ENCODE measurements at places on chromosomes 16 and 17.

DNA sequence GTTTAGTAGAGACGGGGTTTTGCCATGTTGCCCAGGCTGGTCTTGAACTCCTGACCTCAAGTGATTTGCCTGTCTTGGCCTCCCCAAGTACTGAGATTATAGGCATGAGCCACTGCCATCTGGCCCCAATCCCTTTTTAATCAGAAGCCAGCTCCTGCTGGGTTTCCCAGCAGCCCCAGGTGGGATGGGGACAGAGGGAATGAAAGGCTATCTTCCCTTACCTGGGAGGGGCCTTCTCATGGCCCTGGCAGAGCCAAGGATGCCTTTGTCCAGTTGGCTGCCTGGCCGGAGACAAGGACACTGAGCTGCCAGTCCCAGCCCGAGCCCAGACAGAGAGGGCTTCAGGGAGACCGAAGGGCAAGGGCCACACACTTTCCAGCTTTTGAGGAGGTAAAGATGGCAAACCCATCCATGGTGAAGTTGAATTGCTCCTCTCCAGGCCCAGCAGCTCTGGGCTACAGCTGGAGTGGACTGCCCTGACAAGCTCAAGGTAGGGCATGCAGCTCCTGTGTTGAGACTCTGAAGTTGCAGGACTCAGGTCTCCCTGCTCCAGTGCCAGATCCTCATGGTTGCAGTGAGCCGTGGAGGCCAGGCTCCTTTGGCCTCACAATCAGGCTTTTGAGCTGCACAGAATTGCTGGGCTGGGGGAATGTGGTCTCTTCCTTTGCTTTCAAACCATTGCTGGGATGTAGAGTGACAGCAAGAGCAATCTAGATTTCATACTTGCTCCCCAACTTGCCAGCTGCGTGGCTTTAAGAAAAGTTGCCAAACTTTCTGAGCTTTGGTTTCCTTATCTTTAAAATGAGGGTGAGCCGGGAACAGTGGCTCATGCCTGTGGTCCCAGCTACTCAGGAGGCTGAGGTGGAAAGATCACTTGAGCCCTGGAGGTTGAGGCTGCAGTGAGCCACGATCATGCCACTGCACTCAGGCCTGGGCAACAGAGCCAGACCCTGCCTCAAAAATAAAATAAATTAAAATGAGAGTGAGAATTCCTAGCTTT lies 44.5 kb upstream of the IL34 start:
- no peak for DNase-seq

- no peak for DNase-seq
Measured at GRCh38 chr17:12815642-12816141, 26.4 kb downstream of the ARHGAP44 start.

DNA sequence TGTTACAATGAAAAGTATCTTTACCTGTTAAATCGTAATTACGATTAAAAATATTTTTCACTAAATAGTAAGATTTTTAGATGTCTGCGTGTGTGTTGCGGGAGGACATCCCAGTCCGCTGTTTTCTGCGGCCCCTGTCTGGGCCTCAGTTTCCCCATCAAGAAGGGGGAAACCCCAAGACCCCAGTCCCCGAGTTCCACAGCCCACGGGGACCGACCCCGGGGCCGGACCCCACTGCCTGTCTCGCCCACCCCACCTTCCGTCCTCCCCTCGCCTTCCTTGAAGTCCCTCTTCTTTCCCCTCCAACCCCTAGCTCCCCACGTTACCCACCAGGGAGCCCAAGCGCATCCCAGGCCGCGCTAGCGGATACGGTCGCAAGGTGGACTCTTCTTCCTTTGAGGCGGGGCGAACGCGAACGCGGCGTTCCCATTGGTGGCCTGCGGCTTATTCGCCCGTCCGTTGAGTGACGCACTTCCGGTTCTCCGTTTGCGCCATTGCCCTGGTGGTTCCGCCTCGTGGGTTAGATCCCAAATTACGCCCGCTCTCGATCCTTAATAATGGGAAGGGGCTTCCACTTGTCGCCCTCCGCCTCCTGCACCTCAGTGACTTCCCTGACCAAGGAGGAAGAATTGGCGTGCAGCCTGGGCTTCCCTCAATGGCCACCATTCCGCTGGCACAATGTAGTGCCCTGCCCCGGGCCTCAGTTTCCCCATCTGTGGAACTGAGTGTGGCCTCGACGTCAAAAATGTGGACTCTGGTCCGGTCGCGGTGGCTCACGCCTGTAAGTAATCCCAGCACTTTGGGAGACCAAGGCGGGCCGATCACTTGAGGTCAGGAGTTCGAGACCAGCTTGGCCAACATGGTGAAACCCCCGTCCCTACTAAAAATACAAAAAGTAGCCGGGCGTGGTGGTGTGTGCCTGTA lies at the start of gene NSMCE1:
NSMCE1 (minus strand) TSS at position 397 of the 924 bp plus-strand sequence. CDS start 11,202 bp downstream, outside the sequence.
- DNase-seq: peak; percentile 74

DNA sequence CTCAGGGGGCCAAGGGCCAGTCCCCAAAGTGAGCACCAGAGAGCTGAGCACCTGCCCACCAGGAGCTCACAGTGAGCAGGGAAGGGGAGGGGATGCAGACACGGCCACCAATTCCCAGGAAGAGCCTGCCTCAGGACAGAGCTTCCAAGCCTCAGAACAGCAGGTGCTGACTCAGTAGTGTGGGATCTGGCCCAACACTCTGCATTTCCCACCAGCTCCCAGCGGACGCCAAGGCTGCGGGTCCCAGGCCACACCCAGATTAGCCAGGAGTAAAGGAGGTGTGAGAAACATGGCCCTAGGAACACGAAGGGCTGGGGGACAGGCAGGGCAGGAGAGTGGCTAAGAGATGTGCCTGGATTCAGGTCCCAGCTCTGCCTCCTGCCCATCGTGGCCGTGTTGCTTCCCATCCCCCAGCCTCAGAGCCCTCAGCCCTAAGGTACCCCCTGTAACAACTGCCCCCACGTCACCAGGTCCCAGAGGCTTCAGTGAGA lies 28.4 kb upstream of the EIF1 start:
- no peak for DNase-seq

DNA sequence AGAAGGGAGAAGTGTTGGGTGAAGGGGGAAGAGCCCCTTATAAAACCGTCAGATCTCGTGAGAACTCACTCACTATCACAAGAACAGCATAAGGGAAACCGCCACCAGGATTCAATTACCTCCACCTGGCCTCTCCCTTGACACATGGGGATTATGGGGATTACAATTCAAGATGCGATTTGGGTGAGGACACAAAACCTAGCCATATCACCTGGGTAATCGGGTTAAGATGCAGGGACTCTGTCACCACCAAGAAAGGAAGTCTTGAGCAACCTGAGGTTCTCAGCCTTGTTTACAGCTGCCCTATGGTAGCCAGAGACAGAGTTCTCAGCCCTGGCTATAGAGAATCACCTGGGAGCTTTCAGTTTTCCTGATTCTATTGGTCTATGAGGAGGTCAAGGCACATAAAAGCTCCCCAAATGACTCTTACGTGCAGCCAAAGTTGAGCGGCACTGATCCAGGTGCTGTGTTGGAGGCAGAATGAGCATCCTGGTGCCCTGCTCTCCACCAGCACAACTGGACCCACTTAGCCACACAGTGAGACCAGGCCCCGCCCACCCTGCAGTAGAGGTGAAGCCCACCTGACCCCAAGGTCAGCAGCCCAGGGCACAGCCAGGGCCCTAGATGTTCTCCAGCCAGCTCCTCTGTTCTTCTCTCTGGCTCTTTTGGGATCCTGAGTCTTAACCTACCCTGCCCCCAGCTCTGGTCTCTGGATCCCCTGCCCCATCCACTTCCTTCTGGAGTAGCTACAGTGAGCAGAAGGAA lies 138.5 kb upstream of the CDH5 start:
- no peak for DNase-seq

GRCh38 chr17:27595208-27595607 lies 35.8 kb upstream of the LGALS9 start:
- DNase-seq: no peak

Data from NCI-H1436 treated with DMSO at 0.1 percent for 48 hours (cell line).